ENCODE measurements at places on chromosomes 5 and 9. TPM values are rescaled to one million over a fixed set of nuclear protein-coding genes. Genes with fewer than 3 reads are reported as not detected.

The ST8SIA4 gene
- 4.6 TPM for polyA plus RNA-seq

The TRIM36 gene
- 2.5 TPM for polyA plus RNA-seq

The GABBR2 gene
- polyA plus RNA-seq = 0.82 TPM

The TOMM5 gene
- 68.8 TPM for polyA plus RNA-seq

The SLC34A1 gene
- polyA plus RNA-seq = not detected

The SHISAL2B gene
- 0.40 TPM for polyA plus RNA-seq

DNA sequence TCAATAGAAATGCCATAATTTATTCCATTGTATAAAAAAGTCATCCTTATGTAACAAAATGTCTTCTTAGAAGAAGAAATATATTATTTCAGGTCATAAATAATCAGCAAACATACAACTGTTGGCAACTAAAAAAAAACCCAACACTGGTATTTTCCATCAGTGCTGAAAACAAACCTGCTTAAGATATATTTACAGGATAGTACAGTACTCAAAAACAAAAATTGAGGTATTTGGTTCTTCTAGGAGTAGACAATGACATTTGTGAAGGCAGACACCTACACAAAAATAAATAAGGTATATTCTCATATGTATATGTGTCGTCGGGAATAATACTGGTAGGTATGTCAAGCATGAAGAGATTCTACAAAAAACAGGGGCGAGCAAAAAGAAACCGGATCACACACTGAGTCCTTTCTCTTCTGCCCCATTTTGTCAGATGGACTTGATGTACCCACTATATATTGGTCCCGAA is 2.9 kb downstream of the DUSP1 start:
- no peak for DNase-seq

GRCh38 chr5:27387535-27388073 is 349.2 kb upstream of the CDH9 start:
- no peak for DNase-seq

DNA sequence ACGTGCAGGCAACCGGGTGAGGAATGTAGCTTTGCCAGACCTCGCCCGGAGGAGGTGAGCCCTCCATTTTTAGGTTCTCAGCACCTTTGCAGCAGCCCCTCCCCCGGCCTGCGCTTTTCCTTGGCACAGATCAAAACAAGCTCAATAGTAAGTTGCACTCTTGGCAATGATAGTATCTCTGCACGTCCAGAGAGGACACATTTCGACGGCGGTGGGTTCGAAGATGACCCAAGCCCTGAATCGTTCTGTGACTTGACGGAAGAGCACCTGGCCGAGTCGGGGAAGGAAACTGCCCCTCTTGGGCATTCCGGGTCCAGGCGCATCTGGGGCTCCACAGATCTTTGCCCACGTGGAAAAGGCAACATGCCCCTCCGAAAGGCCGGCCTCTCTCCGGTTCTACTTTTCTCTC is 904 bp downstream of the GDNF start:
- DNase-seq = no peak

GRCh38 chr9:100575006-100575405 is 2.9 kb upstream of the CAVIN4 start:
- no peak for DNase-seq

GRCh38 chr5:71872311-71872864 is 153.3 kb downstream of the CARTPT start:
- no peak for DNase-seq

DNA sequence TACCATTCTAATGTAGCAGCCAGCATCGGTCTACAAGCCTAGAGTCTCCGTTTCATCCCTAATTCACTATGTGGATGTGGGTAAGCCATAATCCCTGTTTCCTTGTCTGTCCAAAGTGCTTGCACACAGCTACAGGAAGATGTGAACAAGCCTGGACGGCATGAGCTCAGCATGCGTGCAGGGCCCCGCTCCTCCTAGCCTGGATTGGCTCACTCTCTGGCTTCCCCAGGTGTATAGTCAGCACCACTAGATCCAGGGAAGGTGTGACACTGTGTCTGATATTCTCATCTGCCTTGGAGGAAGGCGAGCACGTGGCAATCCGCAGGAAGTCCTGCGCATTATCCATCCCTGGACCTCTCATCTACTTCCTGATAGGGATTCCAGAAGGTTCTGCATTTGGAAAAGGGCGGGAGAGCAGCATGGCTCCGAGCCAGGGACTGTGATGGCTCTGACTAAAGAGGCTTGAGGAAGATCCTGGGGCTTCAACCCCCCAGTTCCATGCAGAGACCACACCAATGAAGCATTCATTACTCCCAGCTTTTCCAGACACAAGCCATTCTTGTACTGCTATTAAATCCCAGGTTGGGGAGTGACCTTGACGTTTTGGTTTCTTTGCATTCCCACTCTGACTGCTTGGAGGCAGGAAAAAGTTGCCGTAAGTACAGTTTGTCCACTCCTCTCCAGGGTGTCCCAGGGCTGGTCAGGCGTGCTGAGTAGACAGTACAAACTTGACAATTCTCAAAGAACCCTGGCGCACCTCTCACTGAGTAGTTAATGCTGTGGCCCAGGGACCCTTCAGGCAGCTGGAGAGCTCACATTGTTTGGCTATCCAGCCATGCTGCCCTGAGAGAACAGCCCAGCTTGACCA is 65.6 kb downstream of the PSD2 start:
- no peak for DNase-seq

DNA sequence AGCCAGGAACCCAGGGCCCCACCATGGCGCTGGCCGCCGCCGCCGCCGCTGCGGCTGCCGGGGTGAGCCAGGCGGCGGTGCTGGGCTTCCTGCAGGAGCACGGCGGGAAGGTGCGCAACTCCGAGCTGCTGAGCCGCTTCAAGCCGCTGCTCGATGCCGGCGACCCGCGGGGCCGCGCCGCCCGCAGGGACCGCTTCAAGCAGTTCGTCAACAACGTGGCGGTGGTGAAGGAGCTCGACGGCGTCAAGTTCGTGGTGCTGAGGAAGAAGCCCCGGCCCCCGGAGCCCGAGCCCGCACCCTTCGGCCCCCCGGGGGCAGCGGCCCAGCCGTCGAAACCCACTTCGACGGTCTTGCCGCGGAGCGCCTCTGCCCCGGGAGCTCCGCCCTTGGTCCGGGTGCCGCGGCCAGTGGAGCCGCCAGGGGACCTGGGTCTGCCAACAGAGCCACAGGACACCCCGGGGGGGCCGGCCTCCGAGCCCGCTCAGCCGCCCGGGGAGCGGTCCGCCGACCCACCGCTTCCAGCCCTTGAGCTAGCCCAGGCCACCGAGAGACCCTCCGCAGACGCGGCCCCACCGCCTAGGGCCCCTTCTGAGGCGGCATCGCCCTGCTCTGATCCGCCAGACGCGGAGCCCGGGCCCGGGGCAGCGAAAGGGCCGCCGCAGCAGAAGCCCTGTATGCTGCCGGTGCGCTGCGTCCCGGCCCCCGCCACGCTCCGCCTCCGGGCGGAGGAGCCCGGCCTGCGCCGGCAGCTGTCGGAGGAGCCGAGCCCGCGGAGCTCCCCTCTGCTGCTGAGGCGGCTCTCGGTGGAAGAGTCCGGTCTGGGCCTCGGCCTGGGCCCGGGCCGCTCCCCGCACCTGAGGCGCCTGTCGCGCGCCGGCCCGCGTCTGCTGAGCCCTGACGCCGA is 749 bp downstream of the SOWAHA start:
- DNase-seq = no peak

- DNase-seq = no peak
Measured at GRCh38 chr5:102959055-102959454, 160.9 kb downstream of the GIN1 start.

DNA sequence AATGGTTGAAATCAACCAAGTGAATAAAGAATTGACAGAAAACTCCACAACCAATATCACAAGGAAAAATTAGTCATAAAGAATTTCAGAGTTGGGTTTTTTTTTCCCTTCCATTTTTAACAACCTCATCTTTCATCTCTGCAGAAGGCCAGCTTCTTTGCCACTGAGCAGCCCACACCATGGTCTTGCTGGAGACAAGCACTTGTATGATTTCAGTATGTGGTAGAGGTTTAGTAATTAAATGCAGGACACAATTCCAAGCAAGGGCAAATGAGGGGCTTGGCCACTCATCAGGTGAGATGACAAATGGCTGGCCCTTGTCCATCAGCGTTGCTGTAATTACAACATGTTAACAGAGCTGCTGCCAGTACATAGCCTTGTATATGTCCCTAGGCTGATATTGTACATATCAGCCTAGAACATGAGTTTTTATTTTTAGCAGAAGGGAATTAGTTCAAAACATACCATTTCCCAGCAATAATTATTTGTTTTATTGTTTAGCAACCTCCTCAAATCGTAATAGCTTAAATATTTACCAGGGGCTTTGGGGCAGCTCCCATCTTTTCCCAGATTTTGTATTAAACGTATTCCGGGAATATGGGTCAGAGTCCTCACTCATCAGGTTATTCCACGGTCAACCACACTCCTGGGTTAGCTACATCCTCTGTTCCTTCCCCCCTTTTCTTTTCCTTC is 5.0 kb upstream of the C9 start:
- DNase-seq = no peak

DNA sequence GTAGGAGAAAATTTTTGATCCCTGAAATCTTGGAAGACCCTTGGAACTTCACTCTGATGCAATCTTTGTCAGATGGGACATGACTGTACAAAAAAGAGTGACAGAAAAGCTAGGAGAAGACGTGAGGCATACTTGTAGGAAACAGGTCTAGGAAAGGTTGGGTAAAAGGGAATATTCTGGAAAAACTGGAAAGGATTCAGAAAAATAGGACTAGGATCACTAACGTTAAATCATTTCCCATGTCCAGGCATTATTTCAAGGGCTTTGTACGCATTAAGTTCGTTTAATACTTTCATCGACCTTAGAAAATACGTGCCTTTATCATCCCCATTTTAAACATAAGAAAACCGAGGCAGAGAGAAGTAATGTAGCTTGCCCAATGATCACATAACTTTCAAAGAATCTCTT is 2.9 kb downstream of the ALDH1A1 start:
- no peak for DNase-seq

GRCh38 chr9:127698985-127699670 is 7.7 kb upstream of the CFAP157 start:
- DNase-seq = peak; percentile 94

- no peak for DNase-seq
Measured at GRCh38 chr9:130117816-130118632, 54.2 kb upstream of the NCS1 start.

DNA sequence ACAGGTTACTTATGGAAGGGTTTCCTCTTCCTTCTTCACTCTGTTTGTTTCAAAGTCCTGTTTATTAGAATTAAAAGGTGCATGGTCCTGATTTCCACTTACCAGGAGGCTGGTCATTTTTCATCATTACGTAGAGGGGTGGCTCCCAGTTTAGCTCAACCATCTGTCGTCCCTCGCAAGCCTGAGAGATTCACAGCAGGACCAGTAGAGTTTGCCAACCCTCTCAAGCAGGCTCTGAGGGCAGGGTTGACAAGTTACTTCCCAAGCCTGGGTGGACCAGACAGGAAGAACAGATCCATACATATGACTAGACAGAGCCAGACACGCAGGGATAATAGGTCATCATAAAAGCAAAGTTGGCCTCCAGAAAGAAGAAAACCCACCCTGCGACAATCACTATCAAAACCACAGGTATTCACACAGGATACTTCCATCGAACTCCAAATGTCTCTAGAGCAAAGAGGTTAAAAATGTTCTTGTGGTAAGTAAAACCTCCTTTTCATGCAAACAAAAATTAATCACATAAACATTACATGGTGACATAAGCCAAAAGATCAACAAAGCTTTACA is 151.9 kb downstream of the ELAVL2 start:
- DNase-seq = no peak

DNA sequence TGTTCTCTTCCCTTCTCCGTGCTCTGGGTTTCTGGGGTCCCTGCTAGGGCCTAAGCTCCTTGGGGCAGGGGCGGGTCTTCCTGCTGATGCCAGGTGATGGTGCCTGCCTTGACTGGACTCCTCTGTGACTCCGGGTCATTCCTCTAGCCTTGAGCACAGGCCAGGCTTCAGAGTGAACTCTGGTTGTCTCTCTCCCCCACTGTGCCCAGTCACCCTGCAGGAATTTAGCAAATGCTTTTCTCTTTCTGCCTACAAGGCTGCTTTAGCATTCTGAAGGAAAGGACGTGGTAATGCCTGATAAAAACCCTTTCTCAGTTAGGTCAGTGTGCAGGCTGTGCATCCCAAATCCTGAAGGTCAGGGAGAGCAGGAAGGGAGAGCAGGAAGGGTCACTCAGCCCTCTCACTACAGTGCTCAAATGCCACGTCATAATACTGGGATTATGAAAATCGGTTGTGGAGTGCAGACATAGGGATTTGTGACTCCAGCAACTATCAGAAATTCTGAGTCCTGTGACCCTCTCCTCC is 2.7 kb downstream of the CXCL14 start:
- no peak for DNase-seq

- DNase-seq = no peak
Measured at GRCh38 chr9:133866946-133867345, 125.2 kb downstream of the VAV2 start.

GRCh38 chr5:79756076-79756475 is 66.4 kb downstream of the CMYA5 start:
- no peak for DNase-seq

DNA sequence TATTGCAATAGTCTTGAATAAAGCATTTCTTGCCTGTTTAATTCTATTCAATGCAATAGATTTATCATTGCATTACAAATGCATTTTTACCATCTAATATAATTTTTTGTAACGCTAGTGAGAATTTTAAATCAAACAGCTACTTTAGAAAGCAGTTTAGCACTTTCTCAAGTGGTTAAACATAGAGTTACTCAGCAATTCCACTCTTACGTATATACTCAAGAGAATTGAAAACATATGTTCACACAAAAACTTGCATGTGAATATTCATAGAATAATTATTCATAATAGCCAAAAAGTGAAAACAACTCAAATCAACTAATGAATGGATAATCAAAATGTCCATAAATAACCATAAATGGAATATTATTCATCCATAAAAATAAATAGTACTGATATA is 244.7 kb downstream of the TMEM167A start:
- DNase-seq = no peak

DNA sequence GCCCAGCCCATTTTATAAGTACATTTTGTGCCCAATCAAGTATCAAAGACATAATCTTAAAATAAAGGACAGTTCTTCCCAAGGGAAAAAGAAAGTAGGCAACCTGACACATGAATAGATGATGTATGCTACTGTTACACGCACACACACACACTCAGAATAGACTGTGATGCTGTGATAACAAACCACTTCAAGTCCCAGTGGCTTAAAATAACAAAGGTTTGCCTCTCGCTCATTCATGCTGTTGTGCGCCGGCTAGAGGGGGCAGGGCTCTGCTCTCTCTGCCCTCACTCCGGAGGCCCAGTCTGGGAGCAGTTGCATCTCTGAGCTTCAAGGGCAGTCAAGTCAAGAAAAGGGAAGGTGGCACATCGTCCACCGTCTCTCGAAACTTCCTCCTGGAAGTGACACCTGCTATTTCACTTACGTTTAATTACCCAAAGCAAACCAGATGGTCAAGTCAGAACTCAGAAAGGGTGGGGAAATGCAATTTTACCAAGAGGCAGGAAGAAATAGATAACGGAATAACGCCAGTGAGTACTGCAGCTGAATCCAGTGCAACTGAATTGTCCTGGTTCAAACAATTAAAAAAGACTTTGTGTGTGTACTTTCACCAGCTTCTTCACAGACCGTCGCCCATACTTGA is 43.3 kb downstream of the ANKRD33B start:
- no peak for DNase-seq

GRCh38 chr5:114237766-114238165 is 124.1 kb upstream of the KCNN2 start:
- DNase-seq = no peak
